PC-3 (cell line): ENCODE measurements at places on chromosomes 3 and 15. TPM values are rescaled to one million over a fixed set of nuclear protein-coding genes. Genes with fewer than 3 reads are reported as not detected.
A peak's percentile ranks its signal among the peaks of the same experiment; 100 is the strongest.

DNA sequence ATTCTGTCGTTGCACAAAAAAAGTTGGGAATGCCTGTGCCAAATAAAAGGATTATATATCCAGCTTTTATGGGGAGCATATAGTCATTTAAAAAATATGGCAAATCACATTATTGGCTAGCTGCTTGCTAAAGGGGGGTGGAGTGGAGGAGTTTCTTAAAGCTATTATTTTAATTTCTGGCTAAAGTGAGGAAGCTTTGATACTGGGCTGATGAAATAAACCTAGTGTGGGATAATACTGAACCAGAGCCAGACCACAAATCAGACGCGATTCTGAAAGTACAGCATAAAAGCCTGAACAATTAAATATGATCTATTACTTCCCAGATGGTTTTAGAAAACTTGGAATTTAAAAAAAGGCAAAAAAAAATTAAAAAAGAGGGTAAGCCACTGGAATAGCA, 14.4 kb downstream of the POLR2M start:
- DNase-seq: no peak

DNA sequence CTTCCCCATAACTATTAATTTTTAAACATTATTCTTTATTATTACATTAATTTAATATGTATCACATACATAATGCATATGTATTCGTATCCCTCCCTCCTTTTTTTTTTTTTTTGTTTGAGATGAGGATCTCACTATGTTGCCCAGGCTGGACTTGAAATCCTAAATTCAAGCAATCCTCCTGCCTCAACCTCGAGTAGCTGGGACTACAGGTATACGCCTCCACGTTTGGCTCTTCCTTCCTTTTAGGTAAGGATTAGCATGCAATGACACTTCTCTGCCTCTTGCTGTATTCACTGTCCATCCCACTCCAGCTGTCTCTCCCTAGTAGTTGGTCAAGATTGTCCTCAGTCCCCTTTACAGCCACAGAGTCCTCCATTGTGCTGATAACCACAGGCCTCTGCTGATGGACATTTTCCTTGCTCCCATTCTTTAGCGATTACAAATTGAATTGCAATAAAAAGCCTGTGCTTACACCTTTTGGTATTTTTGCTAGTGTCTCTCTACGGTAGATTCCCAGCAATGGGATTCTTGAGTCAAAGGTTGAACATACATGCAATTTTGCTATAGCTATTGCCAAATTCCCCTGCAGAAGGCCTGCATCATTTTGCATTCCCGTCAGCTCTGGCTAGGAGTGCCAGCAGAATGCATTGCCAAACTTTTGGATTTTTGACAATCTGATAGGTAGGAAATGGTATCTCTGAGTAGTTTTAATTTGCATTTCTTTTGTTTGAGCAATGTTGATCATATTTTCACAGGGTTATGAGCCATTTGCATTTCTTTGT, 156.6 kb downstream of the SMAD6 start:
- no peak for DNase-seq

- DNase-seq: no peak
Measured at GRCh38 chr3:24433838-24434591, 60.6 kb downstream of the THRB start.

DNA sequence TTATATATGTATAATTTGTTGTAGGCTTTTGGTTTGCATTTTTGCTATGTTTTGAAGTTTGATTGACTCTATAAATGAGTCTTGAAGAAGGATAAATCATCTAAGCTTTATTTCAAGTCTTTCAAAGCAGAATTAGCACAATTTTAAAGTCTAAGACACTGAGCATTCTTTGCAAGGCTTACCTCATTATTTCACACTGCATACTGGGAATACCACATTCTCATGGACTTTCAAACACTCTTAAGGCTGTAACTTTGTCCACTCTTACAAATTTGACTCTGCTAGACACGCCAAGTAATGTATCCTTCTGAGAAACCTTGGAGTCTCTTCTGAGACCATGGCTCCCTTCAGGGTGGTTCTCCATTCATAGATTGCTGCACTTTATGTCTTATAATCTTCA, 281.3 kb upstream of the COL8A1 start:
- no peak for DNase-seq

GRCh38 chr3:166688665-166689064, 691.4 kb downstream of the ZBBX start:
- DNase-seq: peak; percentile 61

DNA sequence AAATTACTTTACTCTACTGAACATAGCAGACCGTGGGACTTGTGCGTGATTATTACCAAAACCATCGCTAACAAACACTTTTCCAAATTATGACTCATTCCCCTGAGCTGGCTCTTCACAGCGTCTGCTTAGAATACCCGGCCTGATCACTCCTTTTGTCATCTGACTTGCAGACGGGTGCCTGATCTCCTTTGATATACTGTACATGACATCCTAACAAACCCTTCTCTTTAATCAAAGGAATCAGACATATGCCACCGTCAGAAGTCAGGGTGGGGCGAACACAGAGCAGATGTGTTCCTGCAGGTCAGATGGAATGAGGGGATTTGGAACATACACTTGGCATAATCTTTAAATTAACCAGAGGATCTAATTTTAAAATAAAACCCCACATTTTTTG, 48.5 kb upstream of the SH3GL3 start:
- DNase-seq: peak; percentile 67

DNA sequence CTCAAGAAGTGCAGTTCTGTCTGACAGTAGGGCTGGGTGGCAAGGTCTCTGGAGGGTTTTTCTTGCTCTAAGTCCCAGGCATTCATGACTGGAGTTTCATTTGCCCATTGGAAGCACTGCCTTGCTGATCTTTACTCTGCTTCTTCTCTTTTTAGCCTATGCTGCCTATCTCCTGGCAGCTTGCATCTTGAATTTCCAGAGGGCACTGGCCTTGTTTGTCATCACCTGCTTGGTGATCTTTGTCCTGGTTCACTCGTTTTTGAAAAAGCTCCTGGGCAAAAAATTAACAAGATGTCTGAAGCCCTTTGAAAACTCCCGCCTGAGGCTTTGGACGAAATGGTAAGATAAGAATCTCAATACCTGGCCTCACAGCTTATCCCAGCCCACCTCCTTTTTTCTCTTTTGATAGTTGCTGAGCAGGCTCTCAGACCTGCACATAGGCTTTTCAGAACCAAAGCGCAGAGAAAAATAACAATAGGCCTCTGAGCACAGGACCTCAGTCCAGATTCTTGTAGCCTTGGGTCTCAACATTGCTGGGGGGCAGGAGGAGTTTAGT, 10.9 kb downstream of the SLC28A2 start:
- DNase-seq: no peak

ZMAT3 gene
- 2.0 and 2.9 TPM in 2 replicates for total RNA-seq

CAPN3 gene
- 0.40 TPM in 1 of 2 replicates, not detected in the other for total RNA-seq

RBPMS2 gene
- not detected in 2 replicates for total RNA-seq
